Natural killer cell treated with Interleukin-12 subunit alpha and Interleukin-12 subunit beta and Interleukin-15 and Interleukin-18, amount 100 ng/mL, for 72 hours (primary cell): ENCODE measurements at places on chromosomes 11 and 22.
A peak's percentile ranks its signal among the peaks of the same experiment; 100 is the strongest.

- peak; percentile 87 for DNase-seq
These were observed 8.4 kb upstream of the SLC2A11 start for GRCh38 chr22:23849009-23850006.

- DNase-seq: no peak
These were observed 24.4 kb downstream of the ZNF214 start for GRCh38 chr11:6995703-6996102.

DNA sequence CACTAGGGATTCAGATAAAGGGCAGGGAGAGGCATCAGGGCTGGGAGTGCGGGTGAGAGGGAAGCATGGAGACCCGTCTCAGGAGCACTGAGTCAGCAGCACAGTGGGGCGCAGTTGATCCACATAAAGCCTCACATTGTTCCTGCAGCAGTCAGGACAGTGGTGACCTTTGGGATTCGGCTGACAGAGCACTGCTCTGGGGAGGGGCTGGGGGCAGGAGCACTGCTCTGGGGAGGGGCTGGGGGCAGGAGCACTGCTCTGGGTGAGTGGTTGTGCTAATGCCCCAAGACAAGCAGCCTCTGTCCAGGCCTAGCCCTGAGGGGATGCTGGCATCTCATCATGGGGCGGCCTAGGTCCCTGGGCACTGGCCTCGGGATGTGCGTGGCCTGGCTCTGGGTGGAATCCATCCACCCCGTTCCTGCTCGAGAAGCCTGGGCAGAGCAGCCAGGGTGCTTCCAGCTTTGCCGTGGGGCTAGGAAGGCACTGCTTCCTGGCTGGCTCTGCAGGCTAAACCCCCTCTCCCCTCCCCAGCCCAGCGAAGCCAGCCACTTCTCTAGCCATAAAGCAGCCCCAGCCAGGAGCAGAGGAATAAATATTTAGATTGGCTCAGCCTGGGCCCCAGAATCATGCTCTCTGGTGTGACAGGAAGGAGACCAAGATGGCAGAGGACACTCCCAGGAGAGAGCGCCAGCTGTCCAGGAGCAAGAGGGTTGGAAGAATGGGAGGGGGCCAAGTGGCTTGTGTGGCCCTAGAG lies 7.3 kb downstream of the OAF start:
- no peak for DNase-seq

DNA sequence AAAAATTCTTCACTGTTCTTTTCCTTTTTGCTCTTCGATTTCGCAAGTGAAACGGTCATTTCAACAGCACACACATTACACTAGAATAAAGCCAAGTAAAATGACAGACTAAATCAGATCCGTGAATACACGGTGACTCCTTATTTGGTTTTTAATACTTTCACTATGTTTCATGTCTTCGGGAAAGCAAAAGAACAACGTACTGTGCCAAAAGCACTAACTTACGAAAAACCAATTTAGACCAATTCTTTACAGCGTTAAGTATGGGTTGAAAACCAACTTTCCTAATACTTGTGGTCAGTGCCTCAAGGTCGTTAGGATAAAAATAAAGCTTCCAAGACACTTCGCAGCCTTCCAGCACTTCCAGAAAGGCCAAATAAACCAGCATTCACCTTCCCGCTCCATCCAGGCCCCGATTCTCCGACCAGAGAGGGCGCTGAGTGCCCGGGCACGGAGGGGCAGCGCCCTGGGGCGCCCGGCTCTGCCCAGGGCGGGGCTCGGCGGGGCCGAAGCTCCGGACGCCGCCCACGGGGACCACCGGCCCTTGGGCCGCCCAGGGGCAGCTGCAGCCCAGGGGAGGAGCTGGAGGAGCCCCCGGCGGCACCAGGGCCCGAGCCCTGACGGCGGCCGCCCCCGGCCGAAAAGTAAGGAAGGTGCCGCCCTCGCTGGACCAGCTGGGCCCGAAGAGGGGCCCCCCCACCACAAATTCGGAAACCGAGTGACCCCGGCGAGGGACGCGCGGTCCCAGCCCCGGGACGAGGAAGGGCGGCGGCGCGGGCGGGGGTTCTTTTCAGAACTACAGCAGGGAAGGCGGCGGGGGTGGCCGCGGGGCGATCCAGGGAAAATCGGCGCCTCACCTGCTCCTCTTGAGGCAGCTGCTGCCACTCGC lies 499 bp downstream of the ATL3 start:
- DNase-seq: peak; percentile 64

GRCh38 chr22:20458530-20459151 lies 21.0 kb upstream of the SCARF2 start:
- no peak for DNase-seq
